Hematopoietic multipotent progenitor cell treated with erythropoietin and hydrocortisone succinate and interleukin-3 and kit ligand, for 8 days (in vitro differentiated cells): ENCODE measurements at places on chromosomes 6 and 20.
A peak's percentile ranks its signal among the peaks of the same experiment; 100 is the strongest.

- no peak for DNase-seq
Observed at GRCh38 chr6:130189531-130190397, 33.0 kb downstream of the SAMD3 start.

GRCh38 chr20:43853918-43854317, 60.7 kb upstream of the TOX2 start:
- DNase-seq: no peak

DNA sequence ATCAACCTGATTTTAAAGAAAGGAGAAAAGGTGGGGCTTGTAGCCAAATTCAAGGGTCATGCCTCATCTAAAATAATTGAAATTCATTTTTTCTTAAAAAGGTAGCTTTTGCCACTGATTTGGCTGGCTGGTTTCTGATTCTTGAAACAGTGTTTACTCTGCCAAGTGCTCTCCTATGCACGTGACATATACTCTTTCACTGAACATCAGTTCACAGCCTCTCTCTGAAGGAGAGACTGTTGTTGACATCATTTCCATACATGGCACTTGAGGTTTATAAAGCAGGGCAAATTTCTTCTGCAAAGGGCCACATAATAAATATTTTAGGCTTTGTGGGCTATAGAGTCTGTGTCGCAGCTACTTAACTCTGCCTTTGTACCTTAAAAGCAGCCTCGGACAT, 40.4 kb upstream of the DOK5 start:
- DNase-seq: no peak

GRCh38 chr6:105804424-105804823, 281.7 kb upstream of the PRDM1 start:
- no peak for DNase-seq

DNA sequence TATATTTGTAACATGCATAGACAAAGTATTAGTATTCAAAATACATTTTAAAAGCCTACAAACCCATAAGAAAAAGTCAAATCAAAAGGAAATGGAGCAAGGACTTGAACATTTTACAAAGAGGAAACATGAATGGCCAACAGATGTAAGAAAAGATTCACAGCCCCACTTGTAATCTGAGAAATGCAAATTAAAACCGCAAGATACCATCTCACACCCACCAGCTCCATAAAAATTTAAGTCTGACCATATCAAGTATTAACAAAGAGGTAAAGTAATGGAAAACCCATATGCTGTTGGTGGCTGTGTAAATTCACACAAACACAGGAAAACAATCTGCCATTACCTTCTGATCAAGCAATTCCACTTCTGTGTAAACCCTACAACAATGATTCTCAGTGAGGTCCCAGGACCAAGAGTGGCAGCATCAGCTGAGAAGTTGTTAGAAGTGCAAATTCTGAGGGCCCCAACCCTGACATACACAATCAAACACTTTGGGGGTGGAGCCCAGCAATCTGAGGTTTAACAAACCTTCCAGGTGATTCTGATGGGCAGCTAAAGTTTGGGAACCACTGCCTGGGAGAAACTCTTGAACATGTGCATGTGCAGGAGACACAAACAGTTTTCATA, 30.9 kb downstream of the BCL2L1 start:
- DNase-seq: no peak

DNA sequence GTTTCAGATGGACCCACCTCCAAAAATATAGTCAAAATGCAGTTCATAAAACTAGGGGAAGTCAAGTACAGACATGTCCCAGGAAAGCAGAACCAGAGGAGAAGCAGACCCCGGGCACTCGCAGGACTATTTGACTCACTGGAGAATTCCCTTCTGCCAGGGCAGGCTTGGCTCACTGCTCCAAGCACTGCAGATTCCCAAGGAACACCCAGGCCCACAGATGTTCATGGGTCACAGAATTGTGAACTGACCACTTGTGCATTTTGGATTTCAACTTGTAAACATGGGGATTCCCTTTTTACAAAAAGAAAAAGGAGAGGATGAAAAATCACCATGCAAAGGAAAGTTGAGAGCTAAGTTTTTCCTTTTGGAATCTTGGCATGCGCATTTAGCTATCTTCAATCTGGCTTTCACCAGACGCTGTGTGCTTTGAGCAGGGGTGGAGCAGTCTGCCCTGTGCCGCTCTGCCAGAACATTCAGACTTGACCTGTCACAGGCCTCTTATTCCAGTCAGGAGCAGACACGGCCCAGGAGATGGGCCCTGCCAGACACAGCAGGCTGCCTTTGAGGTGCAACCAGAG, 237.5 kb upstream of the TAB2 start:
- DNase-seq: no peak

GRCh38 chr6:39189915-39190544, 39.2 kb downstream of the KCNK5 start:
- DNase-seq: peak; percentile 64

DNA sequence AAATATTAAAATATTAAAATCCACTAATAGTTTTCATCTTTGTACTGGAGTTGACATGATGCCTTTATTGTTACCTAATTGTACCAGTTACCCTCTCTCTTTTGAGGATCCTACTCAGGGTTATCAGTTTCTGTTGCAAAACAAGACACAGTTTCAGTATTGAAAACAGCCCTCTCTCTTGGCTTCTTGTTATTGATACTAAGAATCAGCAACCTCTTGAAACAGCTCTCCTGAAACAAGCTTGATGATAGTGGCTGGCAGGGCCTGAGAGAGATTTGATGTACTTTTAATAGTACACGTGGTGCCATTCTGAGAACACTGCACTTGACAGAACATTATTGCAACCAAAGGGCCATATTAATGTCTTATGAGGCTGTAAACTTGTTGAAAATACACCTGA, 64.9 kb upstream of the MEI4 start:
- DNase-seq: no peak

GRCh38 chr6:6006428-6007365, at the start of gene NRN1:
TSS of gene NRN1 (minus strand) at chr6:6006925. CDS start at chr6:6006749, 176 bp downstream.
- DNase-seq: no peak

- no peak for DNase-seq
Observed at GRCh38 chr6:50966532-50966931, 147.9 kb downstream of the TFAP2B start.

DNA sequence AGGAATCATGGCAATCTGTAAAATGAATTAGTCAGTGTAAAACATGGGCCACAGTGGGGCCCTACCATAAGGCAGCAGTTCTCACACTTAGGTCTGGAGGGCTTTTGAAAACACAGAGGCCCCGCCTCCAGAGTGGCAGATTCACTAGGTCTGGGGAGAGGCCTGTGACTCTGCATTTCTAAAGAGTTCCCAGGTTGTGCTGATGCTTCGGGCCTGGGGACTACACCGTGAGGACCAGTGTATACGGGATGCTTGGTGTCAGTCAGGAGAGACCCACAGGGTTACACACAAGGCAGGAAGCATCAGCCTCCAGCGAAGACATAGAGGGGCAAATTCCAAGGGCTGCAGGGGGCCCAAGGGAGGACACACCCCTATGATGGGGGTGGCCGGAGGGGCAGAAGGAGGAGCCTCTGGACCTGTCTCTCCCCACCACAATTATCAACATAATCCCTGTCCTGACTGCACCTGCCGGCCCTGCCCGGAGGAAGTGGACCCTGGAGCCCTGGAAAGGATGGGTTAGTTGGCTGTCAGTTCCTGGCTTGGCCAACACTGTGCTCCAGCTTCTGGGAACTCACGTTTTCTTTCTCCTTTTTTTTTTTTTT, 46.7 kb downstream of the FGD2 start:
- DNase-seq: peak; percentile 84

- no peak for DNase-seq
Observed at GRCh38 chr20:46784436-46785127, 75.1 kb downstream of the SLC2A10 start.

GRCh38 chr6:6633898-6634734, 45.6 kb downstream of the LY86 start:
- DNase-seq: no peak

- DNase-seq: no peak
Observed at GRCh38 chr6:14747881-14748520, 497.9 kb upstream of the JARID2 start.

- DNase-seq: no peak
Observed at GRCh38 chr6:91523511-91523910, 936.6 kb upstream of the MAP3K7 start.

GRCh38 chr6:77324866-77325265, 138.4 kb downstream of the HTR1B start:
- no peak for DNase-seq

GRCh38 chr6:83252719-83253118, 59.6 kb downstream of the RWDD2A start:
- DNase-seq: no peak
